LHCN-M2 (cell line): ENCODE measurements at places on chromosomes 11 and 22. TPM values are rescaled to one million over a fixed set of nuclear protein-coding genes. Genes with fewer than 3 reads are reported as not detected.

DNA sequence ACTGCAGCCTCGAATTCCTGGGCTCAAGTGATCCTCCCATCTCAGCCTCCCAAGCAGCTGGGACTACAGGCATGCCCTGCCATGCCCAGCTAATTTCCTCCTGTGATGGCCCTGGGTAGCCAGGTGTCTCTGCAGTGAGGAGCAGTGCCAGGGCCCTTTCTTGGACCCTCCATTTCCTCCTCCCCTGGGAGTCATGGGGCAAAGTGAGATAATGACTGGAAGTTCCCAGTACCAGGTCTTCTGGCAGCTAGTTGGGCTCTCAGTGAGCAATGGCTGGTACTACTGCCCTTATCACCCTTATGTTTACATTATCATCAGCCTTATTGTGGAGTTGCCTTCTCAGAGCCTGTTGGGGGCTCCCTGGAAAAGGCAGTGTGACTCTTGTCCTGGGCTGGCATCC, 17.6 kb downstream of the DAGLA start:
- no peak for DNase-seq

DNA sequence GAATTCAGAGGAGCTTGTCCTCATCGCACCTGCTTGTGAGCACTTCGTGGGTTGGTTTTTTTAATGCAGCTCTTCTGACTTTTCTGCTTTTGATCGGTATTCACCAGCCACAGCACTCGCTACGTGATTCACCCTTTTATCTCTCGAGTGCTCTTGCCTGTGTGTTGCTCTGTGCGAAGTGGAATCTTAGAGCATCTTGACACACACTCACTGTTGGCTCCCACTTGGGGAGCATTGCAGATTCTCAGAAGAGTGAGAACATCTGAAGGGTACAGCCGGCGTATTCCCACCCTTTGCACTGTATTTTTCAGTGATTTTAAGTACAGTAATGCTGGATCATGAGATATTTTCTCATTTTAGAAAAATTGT, 10.9 kb downstream of the TNNT3 start:
- DNase-seq: no peak

DNA sequence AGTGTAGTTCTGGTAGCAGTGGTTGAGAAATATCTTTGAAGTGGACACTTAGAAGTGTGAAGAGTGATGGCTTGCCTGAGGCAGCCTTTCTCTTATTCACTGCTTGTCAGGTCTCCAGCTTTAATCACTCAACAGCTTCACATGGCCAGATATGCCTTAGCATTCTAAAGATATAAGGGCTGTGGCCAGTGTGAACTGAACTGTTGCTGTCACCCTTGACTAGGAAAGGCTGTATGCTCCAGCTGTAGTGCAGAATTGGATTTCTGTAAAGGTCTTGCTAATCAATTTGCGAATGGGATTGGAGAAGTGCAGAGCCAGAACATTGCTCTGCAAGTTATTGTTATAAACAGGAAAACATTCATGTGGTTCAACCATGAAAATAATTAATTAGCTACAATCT, 266.7 kb downstream of the TMEM135 start:
- no peak for DNase-seq

GRCh38 chr11:118845369-118845768, 38.3 kb upstream of the CXCR5 start:
- DNase-seq: peak; percentile 19

DNA sequence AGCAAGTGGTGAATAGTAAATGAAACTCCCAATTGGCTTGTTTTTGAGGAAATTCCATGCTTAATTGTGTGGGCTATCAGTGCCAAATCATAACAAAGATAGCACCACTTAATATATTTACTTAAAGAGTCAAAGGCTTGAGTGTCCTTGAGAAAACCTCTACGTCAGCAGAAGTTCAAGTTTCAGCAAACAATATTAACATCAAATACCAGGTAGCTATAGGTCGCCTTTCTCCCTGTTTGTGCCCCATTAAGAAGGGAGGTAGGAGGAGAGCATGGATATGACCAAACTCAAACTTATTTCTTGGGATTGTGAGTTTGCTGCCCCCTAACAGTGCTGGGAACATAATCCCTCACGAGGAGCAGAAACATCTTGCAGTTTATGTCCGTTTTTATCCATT, 105.6 kb upstream of the SYN3 start:
- no peak for DNase-seq

- peak; percentile 55 for DNase-seq
Measured at GRCh38 chr11:88552379-88553062, 215.0 kb upstream of the CTSC start.

DNA sequence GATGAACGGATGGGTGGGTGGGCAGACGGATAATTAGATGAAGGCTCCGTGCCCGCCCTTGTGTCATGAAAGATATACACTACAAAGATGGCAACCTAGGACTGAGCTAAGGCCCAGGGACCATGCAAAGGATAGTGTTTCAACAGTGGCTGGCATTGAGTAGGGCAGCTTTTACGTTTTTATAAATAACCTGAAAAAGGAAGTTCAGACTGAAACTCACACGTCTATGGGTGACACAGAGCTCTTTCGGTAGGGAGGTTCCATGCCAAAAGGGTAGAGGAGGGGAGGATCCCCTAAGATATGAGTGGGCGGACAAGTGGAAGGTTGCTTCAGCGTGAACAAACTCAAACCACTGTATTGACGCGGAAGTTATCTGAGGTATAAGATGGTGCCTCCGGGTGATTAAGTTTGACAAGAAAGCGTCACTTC, 90.5 kb downstream of the UBASH3B start:
- DNase-seq: no peak

DNA sequence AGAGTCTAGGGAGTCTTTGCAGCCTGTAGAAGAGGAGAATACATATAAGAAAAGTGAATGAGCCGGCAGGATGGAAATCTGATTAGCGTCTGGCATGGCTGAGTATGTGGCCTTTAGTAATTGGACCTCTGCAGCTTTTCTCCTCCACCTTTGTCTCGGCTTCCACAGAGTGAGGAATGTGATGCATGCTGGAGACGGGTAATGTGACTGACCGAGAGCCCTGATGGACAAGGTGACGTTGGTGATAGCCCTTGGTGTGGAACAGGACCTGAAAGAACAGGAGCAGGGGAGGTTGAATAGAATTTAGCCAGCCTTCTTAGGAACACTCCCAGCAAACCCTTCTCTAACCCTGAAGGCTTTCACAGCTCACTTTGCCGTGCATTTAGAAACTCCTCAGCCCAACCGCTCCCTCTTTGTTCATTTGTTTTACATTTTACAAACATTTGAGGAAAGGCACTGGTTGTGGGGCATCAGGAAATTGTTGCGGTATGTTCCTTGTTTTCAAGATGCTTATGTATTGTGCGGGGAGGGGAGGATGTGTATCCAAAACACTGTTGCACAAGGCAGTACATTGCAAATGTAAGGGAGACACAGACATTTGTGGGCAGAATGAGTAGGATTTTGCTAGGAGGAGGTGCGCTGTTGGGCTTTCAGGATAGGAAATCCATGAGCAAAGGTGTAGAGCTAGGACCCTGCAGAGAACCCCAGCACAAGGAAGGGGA, 6.9 kb downstream of the GTPBP1 start:
- DNase-seq: no peak

- no peak for DNase-seq
Measured at GRCh38 chr22:50505776-50506610, 1.5 kb downstream of the LMF2 start.

GRCh38 chr11:62105667-62106191, 18.1 kb upstream of the INCENP start:
- DNase-seq: peak; percentile 59

DNA sequence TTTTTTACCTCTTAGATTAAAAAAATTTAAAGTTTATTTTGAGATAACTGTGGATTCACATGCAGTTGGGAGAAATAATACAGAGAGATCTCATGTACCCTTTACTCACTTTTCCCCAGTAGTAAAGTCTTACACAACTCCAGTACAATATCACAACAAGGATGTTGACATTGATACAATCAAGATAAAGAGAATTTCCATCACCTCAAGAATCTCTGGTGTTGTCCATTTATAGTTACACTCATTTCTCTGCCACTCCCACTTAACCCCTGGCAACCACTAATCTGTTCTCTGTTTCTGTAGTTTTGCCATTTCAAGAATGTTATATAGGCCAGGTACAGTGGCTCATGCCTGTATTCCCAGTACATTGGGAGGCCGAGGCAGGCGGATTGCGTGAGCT, 10.5 kb upstream of the ZBED5 start:
- no peak for DNase-seq

DNA sequence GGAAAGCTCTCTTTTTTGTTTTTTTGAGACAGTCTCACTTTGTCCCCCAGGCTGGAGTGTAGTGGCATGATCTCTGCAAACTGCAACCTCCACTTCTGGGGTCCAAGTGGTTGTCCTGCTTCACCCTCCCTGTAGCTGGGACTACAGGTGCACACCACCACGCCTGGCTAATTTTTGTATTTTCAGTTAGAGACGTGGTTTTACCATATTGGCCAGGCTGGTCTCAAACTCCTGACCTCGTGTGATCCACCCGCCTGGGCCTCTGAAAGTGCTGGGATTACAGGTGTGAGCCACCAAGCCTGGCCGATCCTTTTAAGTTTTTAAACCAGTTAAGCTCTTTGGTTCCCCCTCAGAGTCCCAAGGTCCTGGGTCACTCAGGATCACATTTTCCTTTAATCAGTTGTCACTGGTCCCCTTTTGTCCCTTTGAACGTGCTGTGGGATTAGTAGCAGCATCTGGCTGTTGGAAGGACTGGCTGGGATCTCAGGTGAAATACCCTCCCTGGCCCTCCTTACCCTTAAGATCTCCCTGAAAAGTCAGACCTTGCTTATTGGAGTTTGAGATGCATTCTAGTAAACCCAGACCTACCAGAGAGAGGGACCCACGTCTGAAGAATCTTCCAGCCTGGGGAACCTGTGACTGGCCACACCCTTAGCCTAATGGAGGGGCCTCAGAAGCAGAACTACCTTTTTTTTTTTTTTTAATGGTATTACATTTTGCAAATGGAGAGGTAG, 8.1 kb downstream of the MALAT1 start:
- no peak for DNase-seq

GRCh38 chr11:67044496-67044895, 12.2 kb upstream of the RHOD start:
- DNase-seq: no peak

DNA sequence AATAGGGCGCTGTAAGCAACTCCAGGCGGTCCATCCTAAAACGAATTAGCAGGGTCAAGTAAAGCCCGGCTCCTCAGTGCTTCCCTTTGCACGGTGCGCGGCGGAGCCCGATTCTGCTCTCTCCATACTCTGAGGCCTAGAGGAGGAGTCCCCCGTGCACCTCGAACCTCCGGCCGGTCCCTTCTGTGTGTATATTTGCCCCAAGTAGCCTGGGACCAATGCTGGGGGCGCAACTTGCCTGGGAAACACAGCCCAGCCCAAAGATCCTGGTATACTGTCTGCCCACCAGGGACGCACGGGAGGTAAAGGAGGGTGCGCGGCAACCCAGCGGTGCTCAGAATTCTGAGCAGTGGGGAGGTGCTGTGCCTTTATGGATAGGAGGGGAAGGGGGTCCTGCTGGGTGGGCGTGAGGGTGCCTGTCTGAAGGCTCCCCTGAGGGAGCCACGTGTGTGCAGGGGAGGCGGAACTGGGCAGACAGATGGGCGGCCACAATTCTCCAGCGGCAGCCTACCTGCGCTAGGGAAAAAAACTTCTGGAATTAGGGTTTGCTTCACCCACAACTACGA, 4.8 kb upstream of the TBX1 start:
- DNase-seq: no peak

GRCh38 chr11:45885921-45886721, 670 bp downstream of the MAPK8IP1 start:
- DNase-seq: no peak

DNA sequence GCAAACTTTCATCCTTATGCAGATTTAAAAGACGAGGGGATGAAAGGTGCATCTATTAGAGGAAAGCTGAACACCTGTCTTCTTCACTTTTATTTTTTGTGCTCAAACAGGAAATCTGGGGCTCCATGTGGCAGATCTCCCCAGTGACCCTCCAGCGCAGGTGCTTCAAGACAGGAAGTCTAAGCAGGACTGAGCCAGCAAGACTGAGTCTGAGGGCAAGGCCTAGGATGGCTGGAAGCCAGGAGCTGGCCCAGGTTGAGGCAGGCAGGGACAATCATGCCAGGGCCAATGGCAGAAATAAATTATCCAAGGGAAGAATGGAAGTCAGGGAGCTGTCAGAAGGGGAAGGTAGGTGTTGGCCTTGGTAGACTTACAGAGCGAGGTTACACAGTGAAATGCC, 101.1 kb upstream of the SPON1 start:
- no peak for DNase-seq

- DNase-seq: no peak
Measured at GRCh38 chr11:18720091-18720807, 5.7 kb downstream of the IGSF22 start.

DNA sequence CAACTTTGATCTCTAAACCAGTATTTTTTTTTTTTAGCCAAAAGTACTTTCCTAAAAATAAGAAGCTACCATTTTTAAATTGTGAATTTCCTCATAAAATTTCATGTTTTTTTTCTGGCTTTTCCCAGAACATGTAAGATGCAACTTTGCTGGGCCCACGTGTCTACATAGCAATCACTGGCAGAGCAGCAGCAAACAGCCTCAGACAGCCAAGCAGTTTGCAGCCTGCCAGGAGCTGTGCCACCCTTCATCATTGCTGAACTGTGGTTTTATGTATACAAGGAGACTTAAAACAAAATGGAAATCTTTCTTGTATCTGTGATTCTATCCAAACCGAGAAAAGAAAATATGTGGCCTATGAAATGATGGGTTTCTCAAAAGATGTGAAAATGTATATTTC, 110.2 kb downstream of the GRIA4 start:
- no peak for DNase-seq

DNA sequence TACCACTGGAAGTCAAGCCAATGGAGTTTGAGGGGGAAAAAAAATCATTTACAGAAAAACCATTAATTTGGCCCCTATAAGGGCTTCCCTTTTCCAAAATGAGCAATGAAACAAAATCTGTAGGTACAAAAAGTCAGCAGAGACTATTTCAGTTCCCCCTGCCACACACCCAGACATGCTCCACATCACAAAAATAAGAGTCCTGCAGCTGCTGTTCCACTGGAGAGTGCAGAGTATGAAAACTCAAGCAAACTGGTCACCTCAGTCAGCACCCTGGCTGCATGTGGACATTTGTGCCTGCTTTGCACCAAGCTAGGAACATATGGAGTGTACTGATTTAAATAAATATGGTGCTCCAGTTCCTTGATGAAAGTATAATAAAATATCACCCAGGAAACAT, 15.1 kb downstream of the POU2AF1 start:
- no peak for DNase-seq

GRCh38 chr22:40592352-40593113, 44.0 kb downstream of the MRTFA start:
- no peak for DNase-seq

GRCh38 chr22:42645341-42645937, 3.8 kb downstream of the CYB5R3 start:
- DNase-seq: no peak

Gene LINC01488
- total RNA-seq: not detected in 2 replicates

Gene SYT13
- 0.06 TPM in 1 of 2 replicates, not detected in the other for total RNA-seq

Gene KCNA4
- total RNA-seq: not detected in 2 replicates

Gene NNMT
- total RNA-seq: 759 and 1,139 TPM in 2 replicates

Gene HBB
- total RNA-seq: not detected in 2 replicates

Gene ZW10
- 27.3 and 31.3 TPM in 2 replicates for total RNA-seq

Gene RAPSN
- 159 and 164 TPM in 2 replicates for total RNA-seq

Gene FGF19
- total RNA-seq: 0.11 TPM in 1 of 2 replicates, not detected in the other

Gene JAML
- total RNA-seq: not detected in 2 replicates

Gene LARGE1
- total RNA-seq: 7.8 and 8.6 TPM in 2 replicates
